ENCODE measurements at places on chromosomes 2 and 18.
A peak's percentile ranks its signal among the peaks of the same experiment; 100 is the strongest.

- no peak for DNase-seq
Observed at GRCh38 chr18:25164211-25164847, 187.6 kb downstream of the ZNF521 start.

- DNase-seq = peak; percentile 73
Observed at GRCh38 chr18:44895176-44895798, 214.6 kb downstream of the SETBP1 start.

DNA sequence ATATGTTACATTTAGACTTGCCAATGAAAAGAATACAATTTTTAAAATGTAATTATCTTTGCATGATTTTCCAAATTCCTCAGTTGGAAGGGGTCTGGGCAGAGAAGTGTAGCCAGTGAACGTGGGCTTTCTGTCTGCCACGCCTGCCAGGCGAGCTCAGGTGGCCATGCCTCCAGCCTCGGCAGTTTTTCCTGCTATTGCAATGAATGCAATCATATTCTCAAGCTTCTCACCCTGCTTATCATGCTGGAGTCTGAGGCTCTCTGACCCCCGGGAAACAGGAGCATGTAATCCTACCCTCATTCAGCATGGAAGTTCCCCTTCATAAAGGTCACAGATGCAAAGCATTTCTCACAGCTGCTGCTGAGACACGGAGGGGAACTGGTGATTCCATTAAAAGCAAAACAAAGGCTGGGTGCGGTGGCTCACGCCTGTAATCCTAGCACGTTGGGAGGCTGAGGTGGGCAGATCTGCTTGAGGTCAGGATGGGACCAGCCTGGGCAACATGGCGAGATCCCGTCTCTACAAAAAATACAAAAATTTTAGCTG lies 154.8 kb downstream of the MBP start:
- no peak for DNase-seq

- no peak for DNase-seq
Observed at GRCh38 chr2:9800975-9801726, 42.1 kb upstream of the TAF1B start.

- DNase-seq = no peak
Observed at GRCh38 chr2:64207573-64207972, 63.4 kb upstream of the PELI1 start.

GRCh38 chr2:86809481-86810121 lies 18.9 kb upstream of the CD8A start:
- no peak for DNase-seq

DNA sequence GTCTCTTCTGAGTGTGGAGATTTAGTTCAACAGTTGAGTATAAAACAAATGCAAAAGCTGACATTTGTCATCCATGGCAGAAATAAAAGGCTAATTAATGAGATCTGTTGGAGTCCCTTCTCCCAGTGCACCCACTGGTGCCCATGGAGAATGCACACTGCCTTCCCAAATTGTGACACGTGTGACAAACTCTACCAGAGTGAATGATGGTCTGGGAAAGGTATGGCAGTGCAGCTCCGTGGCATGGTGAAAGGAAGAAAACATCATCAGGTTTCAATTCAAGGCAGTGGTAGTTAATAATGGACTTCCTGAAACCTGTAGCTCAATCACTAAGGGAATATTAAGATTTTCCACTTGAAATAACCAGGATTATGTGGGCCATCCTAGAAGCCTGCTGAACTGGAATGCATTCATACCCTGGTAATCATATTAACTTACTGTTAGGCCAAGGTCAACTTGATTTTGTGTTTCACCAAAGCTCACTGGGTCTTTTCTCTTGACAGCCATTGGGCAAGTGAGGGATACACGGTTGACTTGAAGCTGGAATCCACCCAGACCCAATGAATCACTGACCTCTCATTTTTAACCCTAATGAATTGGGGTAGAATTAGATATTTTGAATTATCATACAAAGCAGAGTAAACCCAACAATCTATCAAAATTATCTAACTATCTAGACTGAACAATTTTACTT lies 167.6 kb downstream of the AFF3 start:
- no peak for DNase-seq

DNA sequence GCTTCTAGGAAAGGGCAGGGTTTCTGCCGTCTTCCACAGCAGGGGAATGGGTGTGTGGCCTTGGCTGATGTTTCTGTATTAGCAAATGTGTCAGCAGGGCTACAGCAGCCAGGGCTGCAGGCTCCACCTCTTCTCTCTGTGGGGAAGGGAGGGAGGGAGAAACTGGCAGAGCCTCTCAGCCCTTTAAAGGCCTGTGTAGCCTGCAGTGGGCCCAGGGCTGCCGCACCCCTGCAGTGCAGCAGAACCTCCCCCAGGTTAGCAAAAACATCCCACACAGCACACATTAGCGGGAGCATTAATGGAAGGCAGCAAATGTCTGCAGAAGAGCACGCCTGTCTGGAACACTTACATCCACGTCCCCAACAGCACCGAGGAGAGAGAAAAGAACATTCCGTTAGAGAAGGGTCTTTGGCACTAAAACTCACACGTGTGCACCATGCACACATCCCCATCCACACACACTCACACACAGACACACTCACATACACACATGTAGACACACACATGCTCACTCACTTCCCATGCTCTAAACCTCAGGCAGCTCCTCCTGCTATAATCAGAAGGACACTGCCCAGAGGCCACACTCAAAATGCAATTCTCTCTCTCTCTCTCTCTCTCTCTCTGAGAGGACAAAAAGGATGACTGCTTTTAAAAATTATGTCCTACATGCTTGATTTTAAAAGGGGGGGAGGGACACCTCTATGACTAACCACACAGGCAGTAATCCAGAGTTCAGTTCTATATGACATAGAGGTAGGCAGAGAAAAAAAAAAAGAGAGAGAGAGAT lies 24.1 kb downstream of the MRPL35 start:
- DNase-seq = no peak

GRCh38 chr2:15729709-15730544 lies 138.3 kb downstream of the DDX1 start:
- DNase-seq = no peak
